ENCODE measurements at places on chromosomes 1 and 21. TPM values are rescaled to one million over a fixed set of nuclear protein-coding genes. Genes with fewer than 3 reads are reported as not detected.

DNA sequence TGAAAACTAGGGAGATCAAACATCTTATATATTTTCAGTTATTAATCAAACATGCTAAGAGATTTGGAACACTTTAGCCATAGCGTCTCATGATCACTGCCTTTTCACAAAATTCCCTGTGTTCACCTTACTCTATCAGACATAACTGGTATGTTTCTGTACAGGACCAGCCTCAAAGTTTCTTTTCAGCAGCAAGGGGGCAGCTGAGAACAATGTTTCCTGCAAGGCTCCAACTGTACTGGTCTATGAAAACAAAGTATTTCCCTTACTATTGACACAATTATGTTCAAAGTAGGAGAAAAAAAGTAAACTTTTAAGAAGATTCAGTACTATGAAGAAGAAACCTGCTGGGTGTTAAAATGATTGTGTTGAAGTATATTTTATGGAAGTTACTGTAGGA lies 98.5 kb downstream of the ATF6 start:
- no peak for DNase-seq

DNA sequence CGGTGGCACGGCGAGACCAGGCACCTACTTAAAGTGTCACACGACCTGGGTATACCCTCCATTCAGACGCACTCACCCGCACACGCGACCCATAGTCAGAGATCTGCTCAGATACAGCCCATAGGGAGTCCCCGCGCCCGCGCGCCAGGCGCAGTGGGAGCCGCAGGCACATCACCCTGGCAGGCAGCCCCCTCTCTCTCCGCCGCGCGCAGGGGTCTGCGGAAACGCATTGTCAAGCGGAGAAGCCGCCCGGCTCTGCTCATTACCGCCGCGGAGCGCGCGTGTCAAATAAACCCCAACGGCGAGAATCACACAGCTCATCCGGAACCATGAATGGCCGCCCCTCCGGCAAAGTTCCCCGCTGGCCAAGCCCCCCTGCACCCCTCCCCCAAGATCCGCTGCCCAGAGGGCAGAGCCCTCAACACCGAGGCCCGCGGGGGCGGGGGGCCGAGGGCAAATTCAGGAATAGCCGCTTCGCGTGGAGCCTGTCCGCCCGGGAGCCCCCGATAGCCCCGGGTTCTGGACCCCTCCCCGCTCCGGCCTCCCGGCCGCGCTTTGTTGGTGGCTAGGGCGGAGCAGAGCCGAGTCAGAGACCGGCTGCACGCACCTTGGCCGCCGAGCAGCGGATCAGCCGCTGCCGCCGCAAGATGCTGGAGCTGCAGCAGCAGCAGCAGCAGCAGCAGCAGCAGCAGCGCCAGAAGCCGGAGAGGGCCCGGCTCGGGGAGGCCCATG lies 522 bp downstream of the LRP8 start:
- no peak for DNase-seq

DNA sequence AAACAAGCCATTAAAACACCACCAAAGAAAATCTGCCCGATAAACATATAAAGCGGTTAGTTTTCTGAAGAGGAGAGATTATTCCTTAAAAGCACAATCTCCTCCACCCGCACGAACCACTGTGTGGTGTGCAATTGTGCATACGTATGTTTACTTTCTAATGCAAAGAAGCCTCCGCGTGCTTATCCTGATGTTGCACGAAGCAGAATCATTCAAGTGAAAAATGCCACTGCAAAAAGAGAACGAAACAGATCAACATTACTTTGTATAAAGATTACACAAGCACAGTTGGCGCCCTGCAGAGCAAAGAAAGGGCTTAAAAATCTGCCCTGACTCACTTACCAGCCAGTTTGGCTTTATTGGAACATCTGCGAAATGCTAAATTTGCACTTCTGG lies 166.8 kb downstream of the ZNF281 start:
- no peak for DNase-seq

- DNase-seq = no peak
Observed at GRCh38 chr1:214014730-214015129, 27.0 kb downstream of the PROX1 start.

DNA sequence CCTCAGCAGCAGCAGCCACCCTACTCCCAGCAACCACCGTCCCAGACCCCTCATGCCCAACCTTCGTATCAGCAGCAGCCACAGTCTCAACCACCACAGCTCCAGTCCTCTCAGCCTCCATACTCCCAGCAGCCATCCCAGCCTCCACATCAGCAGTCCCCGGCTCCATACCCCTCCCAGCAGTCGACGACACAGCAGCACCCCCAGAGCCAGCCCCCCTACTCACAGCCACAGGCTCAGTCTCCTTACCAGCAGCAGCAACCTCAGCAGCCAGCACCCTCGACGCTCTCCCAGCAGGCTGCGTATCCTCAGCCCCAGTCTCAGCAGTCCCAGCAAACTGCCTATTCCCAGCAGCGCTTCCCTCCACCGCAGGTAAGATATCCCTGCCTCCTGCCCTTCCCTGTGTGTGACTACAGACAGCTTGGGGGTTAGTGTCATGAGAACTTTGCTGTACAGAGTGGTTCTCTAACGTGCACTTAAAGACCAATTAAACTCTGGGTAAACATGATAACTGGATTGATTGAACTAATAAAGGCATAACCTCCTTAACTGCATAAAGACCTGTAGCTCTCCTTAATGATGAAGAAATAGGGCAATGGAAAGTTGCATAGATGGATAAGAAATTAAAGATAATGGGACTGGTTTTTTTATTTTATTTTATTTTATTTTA lies 35.6 kb downstream of the ARID1A start:
- no peak for DNase-seq

- DNase-seq = no peak
Observed at GRCh38 chr1:197394831-197395608, 127.0 kb downstream of the CRB1 start.

- DNase-seq = no peak
Observed at GRCh38 chr1:171715813-171716251, 26.0 kb downstream of the VAMP4 start.

GRCh38 chr1:39841429-39841828 lies 41.9 kb downstream of the TRIT1 start:
- DNase-seq = no peak

DNA sequence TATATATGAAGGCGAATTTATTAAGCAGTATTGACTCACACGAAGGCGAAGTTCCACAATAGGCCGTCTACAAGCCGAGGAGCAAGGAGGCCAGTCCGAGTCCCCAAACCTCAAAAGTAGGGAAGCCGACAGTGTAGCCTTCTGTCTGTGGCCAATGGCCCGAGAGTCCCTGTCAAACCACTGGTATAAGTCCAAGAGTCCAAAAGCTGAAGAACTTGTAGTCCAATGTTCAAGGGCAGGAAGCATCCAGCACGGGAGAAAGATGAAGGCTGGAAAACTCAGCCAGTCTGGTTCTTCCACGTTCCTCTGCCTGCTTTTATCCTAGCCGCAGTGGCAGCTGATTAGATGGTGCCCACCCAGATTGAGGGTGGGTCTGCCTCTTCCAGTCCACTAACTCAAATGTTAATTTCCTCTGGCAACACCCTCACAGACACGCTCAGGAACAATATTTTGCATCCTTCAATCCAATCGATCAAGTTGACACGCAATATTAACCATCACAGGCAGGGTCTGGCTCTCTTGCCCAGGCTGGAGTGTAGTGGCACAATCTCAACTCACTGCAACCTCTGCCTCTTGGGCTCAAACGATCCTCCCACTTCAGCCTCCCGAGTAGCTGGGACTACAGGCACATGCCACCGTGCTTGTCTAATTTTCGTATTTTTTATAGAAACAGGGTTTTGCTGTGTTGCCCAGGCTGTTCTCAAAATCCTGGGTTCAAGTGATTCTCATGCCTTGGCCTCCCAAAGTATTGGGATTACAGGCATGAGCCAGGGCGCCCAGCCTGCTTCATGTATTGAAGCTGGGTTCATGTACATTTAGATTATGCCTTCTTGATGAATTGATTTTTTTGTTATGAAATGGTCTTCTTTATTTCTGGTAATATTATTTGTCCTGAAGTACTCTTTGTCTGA lies 85.3 kb downstream of the DHRS3 start:
- DNase-seq = no peak

DNA sequence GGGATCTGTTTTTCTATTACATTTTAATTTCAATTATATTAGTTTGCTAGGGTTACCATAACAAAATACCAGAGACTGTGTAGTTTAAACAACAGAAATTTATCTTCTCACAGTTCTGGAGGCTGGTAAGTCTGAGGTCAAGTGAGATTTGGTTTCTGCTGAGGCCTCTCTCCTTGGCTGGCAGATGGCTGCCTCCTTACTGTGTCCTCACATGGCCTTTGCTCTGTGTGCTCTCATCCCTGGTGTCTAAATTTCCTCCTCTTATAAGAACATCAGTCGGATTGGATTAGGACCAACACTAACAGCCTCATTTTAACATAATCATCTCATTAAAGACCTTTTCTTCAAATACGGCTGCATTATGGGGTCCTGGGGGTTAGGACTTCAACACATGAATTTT lies 195.2 kb upstream of the CHODL start:
- no peak for DNase-seq

DNA sequence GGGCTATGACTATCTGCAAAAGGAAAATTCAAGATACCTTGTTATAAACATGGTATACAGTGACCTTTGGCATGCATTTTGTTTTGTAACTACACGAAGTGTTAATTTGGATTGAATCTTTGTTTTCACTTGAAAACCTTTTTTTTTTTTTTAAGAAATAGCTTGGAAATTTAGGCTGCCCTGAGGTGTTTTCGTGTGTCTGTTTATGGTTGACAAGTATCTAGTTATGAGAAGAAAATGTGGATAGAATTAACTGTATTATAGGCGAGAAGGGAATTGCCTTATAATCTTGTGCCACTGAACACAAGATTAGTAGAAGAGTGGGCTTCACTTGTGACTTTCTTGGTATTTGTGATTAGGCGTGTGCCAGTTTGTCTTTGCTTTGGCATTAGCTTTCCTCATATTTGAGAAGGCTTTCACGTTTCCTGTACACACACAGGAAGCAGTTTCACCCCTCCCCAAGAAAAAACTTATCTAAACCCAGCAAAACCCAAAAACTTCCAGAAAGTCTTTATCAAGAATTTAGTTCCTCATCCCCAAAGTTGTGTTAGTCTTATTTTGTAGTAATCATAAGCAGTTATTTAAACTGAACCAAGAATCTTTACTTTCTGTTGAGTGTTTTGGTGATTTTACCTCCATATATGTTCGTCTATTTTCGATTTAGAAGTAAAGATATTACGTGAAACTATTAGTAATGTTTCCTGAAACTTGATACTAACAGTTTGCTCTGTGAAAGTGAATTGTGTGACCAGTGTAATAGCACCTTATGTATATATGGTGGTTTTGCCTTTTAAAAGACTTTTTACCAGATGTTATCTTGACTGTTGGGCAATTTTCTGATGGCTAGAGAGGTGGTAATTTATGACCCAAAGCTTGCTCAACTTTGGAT lies 3.8 kb downstream of the DYRK1A start:
- no peak for DNase-seq

DNA sequence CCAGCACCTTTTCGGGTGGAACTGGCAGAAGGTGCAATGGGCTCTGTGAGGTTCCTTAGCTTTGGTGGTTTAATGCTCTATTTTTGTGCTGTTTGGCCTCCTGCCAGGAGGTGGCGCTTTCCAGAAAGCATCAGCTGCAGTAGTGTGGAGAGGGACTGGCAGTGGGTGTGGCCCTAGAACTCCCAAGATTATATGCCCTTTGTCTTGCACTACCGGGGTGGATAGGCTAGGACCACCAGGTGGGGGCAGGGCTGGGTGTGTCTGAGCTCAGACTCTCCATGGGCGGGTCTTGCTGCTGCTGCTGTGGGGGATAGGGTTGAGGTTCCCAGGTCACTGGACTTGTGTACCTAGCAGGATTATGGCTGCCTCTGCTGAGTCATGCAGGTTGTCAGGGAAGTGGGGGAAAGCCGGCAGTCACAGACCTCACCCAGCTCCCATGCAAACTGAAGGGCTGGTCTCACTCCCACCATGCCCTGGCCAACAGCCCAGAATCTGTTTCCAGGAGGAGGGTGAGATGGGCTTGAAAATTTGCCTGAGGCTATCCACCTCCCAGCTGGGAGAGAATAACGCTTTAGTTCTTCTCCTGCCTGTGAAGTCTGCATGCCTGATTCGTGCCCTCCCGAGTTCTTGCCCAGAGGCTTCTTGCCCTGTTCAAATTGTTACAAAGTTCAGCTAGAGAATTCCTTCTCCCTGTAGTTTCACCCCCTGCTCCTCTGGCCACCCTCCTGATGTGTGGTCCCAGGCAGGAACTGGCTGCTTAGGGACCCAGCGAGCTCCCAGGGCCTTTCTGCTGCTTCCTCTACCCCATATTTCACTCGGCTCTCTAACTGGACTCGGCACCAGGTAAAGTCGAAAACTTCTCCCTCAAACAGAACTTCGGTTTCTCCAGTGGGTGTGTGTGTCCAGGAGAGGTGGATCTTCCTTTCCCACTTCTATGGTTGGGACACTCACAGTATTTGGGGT lies 76.5 kb upstream of the BTG3 start:
- no peak for DNase-seq

DNA sequence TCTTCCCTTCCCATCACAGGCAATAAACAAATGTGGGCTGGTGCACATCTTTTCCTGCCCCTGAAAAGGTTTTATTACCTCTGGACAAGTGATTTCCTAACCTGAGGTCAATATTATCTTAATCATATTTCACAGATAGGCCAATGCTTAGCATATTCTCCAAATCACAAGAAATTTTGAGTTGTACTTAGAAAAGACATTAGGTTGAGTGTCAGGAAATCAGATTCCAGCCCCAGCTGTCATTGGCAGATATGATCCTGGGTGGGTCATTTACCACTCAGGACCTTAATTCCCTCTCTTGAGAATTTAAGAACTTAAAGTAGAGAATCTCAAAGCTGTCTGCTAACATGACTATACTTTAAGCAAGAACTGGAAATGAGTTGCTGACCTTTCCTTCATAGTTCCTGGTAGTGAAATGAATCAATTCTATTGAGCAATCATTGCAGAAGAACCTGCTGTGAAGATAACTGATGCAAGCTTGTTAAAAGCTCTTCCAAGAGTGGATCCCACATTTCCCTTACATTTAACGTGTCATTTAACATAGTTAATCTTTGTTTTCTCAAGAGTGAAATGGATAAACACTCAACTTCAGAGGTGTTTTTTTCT lies 46.4 kb upstream of the CR2 start:
- DNase-seq = no peak

GRCh38 chr21:21373969-21374368 lies 375.8 kb downstream of the NCAM2 start:
- no peak for DNase-seq

The RNU1-1 gene
- under 0.01 TPM for total RNA-seq

The KCNJ6 gene
- total RNA-seq = under 0.01 TPM

The NBPF6 gene
- total RNA-seq = not detected

The NR5A2 gene
- total RNA-seq = 2.6 TPM

The CFHR2 gene
- not detected for total RNA-seq

The PROK1 gene
- total RNA-seq = not detected

The PADI1 gene
- total RNA-seq = not detected

The RSPO1 gene
- not detected for total RNA-seq
